ENCODE measurements at places on chromosomes 4 and X. TPM values are rescaled to one million over a fixed set of nuclear protein-coding genes. Genes with fewer than 3 reads are reported as not detected.

The RBM47 gene
- total RNA-seq = 3.7 TPM

DNA sequence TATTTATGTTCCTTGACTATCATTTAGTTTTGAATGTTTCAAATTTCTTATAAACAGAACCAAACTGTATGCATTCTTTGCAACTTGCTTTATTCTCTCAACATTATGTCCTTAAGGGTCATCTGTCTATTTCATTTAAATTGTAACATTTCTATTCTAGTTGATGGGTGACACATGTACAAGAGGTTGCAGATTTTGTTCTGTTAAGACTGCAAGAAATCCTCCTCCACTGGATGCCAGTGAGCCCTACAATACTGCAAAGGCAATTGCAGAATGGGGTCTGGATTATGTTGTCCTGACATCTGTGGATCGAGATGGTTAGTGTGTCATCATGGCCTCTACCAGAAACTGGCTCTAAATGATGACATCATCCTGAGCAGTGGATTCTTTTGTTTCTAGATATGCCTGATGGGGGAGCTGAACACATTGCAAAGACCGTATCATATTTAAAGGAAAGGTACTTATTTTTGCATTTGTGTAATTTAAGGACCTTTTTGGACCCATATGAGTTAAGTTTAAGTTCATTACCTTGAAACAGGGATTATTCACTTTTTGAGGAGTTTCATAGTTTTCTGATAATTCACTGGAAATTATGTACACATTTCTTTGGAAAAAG is 6.1 kb downstream of the LIAS start:
- peak; percentile 63 for DNase-seq

- DNase-seq = peak; percentile 60
Observed at GRCh38 chr4:164648151-164648848, 105.6 kb upstream of the SMIM31 start.

DNA sequence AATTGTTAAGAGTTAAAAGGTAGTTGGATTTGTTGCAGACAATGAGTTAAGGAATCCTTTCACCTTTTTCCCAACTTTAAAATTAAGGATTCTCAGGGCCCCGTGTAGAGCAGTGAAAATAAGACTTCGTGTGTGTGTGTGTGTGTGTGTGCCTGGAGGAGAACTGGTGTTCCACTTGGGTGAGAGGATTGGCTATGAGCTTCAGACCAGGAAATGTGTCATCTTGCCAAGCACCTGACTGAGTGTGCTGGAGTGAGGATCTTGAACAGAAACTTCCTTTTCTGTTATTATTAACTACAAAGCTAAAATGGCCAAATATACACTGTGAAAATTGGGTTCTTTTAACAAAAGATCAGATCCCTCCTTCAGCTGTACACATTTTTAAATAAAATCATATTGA is 113.1 kb upstream of the VCX2 start:
- DNase-seq = no peak

GRCh38 chr4:81631958-81632441 is 160.3 kb upstream of the RASGEF1B start:
- DNase-seq = peak; percentile 76

DNA sequence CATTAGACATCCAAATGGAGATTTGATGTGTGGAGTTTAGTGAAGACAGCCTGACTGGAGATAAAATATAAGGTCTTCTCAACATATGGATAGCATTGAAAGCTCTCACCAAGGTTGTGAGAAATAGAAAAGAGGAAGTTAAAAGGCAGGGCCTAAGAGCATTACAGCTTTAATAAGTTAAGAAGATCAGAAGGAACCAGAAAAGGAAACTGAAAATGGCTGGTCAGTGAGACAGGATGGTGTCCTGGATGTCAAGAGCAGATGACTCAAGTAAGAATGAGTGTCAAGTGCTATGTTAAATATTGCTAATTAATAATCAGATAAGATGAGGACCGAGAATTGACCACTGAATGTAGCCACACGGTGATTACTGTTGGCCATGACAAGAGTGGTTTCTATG is 642.9 kb downstream of the STPG2 start:
- DNase-seq = no peak

DNA sequence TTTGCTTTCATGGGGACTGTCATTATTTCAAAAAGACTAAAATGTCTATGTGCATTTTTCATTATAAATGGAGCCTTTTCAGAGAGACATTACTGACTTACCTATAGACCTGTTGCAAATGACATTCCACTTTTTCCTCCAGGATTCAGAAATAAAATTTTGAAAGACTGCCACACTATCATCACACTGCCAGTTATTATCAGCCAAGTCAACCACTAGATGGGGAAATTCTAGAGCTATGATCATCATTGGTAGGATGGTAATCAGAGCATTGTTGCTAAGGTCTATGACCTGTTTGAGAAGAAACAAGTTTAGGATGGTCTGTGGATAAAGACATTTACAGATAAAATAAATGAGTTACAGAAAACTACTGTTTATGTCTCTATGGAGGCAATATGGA is 22.5 kb downstream of the LRRC66 start:
- no peak for DNase-seq

The IL9R gene
- not detected for total RNA-seq

DNA sequence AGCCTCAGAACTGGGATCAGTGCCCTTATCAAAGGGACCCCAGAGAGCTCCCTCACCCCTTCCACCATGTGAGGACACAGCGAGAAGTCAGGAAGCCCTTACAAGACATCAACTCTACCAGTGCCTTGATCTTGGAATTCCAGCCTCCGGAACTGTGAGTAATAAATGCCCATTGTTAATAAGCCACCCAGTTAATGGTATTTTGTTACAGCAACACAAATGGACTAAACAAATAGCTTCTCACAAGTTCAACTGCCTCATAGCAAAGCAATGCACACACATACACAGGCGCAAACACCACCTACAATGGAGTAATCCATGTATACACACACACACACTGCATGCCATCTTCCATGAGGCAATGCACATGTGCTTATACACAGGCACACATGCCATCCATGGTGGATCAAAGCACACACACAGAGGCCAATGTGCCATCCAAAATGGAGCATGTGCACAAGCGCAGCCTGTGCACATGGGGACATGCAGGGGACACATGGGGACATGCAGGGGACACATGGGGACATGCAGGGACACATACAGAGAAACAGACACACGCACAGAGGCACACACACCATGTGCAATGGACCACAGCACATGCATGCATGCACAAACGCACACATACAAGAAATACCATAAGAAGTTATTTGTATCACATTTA is 137.6 kb upstream of the TBL1X start:
- DNase-seq = no peak

The SYP gene
- 7.6 TPM for total RNA-seq

DNA sequence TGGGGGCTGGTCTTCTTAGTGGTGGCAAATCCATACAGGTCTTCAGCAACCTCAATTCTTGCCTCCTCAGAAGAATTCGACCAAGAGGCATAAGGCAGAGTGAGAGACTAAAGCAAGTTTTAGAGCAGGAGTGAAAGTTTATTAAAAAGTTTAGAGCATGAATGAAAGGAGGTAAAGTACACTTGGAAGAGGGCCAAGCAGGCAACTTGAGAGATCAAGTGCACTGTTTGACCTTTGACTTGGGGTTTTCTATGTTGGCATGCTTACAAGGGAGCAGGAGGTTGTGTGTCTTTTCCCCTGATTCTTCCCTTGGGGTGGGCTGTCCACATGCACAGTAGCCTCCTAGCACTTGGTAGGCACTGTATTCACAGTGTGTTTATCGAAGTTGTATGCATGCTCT is 91.2 kb downstream of the CPE start:
- no peak for DNase-seq

GRCh38 chr4:158422546-158422945 is 99.1 kb upstream of the RXFP1 start:
- DNase-seq = no peak

The IL3RA gene
- total RNA-seq = not detected

The SPON2 gene
- total RNA-seq = 0.29 TPM

DNA sequence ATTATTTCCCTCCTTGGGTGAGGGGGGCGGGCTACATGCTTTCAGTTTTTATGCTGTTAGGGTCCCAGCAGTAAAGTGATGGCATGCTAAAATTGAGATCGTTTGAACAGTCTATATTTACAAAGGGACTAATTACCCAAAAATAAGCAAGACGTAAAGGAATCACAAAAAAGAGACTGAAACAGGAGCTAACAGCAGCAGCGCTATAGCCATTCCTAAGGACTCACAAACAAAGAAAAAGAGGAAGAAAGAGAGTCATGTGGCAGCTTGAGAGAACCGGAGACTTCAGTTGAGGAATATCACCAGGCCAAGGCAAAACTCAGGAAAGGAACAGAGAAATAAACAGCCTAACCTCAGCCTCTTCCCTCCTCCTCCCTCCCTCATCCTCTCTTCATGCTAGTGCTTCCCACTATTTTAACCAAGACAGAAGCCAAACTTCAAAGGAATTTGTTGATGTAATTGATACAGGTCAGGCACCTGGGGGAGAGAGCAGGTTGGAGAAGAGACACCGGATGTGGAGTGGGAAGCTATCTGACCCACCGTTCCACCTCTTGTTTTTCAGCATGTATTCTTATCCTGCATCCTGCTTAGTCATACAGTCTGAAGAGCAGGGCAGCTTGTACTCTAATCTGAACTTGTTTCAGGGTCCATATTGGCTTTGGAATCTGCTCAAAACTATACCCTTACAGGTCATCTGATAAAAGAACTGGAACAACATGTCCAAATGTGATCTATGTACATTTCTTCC is 383.7 kb downstream of the NAF1 start:
- no peak for DNase-seq

- peak; percentile 39 for DNase-seq
Observed at GRCh38 chrX:1153940-1154339, 58.5 kb downstream of the CRLF2 start.

The DCAF4L1 gene
- 0.23 TPM for total RNA-seq

DNA sequence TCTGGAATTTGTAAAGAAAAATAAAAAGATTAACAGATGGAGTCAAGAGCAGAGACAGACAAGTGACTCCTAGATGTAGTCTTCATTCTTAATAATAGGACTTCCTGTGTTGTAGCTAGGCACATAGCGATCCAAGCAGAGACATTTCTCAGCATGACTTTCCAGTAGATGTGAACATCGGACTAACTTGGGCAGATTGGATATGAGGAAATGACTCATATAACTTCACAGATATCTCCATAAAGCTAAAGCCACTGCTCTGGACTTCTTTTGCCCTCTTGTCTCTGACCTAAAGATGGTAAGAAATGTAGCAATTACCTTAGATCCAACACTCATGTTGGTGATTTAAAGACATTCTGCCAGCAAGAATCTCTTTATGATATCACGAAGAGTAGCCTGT is 131.7 kb downstream of the EPHA5 start:
- peak; percentile 6 for DNase-seq

- peak; percentile 85 for DNase-seq
Observed at GRCh38 chrX:135421537-135421931, 210 bp upstream of the SMIM10L2A start.

The STPG2 gene
- not detected for total RNA-seq

DNA sequence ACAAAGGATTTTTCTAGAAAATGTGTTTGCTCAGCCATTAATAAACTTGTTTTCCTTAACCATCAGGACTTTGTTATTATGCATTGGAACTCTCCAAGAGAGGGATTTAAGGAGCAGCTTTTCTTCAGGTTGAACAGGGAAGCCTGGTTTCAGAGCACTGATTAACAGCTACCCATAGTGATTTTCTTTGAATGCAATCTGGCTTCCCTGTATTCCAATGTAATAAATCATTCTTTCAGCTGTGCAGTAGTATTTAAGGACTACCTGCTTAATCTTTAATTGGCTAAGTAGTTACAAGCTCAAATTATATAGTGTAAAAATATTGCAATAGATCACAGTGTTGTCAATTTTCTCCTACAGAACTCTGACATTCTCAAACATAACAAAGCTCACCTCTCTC is 77.5 kb downstream of the TMEM156 start:
- DNase-seq = no peak

- no peak for DNase-seq
Observed at GRCh38 chr4:116469582-116469981, 615.8 kb downstream of the TRAM1L1 start.

The ARHGAP6 gene
- total RNA-seq = 0.36 TPM

GRCh38 chrX:70423936-70424675 is 992 bp downstream of the GDPD2 start:
- no peak for DNase-seq

GRCh38 chr4:48970471-48970921 is 15.6 kb upstream of the CWH43 start:
- DNase-seq = peak; percentile 32

DNA sequence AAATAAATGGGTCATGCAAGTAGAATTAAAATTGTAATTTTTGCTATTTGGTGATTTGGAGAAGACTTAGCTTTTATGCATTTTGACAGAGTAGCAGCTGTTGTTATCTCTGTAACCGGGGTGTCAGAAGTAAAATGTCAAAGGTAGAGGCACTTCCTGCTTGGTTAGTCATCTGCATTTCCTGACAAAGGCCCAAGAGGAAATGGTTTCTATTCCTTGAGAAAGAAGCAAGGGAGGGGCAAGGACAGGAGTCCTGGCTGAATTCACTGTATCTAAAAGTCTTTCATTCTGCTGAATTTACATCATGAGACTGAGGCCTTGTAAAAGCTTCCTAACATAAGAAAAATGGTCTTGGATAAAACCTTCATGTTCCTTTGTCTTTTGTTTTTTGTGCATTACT is 550.9 kb upstream of the BOD1L1 start:
- DNase-seq = peak; percentile 39

The BEND4 gene
- 5.5 TPM for total RNA-seq

DNA sequence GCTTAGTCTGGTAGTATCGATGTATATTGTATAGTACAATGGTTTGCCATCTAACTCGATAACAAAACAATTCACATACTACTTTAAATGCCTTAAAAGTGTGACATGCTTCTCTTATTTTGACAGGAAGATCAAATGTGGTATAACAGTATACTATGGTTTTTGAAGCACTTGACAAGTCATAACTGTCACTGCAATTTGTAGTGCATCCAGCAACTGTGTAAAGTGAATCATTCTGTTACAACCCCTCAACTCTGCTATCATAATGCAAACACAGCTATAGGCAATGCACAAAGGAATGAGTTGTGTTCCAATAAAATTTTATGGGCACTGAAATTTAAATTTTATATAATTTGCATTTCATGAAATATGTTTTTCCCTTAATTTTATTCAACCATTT is 14.0 kb downstream of the RAP1GDS1 start:
- no peak for DNase-seq

GRCh38 chr4:165839615-165840333 is 33.3 kb upstream of the TLL1 start:
- no peak for DNase-seq

DNA sequence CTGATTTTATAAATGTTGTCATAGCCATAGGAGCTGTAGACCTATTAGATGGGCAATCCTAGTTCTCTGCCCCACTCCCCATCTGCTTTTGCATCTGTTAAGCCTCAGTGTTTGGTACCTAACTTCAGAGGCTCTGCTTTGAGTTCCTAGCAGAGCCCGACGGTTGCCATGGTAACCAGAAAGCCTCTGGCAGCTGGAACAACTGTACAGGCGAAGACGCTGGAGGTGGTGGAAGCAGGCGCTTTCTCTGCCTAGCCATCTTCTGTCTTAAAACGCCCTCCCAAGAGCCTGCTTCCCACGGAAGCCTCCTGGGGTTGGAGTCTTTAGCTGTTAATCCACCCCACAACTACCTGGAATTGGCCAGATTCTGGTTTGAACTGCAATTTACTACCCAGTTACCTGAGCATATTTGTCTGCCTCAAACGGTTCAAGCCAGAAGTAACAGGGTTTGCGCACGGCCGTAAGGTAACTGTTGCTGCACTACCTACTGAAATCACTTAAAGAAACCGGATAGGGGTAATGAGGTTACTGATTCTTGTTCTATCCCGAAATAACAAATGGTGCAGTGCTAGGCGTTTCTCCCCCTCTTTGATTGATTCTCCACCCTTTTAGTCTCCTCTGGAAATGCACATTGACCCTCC is 1.0 kb upstream of the GABRG1 start:
- no peak for DNase-seq

- no peak for DNase-seq
Observed at GRCh38 chr4:142984871-142985585, 138.9 kb upstream of the INPP4B start.
